ENCODE measurements at places on chromosomes 16 and 17.
A peak's percentile ranks its signal among the peaks of the same experiment; 100 is the strongest.

- no peak for DNase-seq
These were observed 11.7 kb upstream of the CD300LD start for GRCh38 chr17:74603746-74604145.

GRCh38 chr16:85058909-85059308, 31.3 kb downstream of the KIAA0513 start:
- no peak for DNase-seq

DNA sequence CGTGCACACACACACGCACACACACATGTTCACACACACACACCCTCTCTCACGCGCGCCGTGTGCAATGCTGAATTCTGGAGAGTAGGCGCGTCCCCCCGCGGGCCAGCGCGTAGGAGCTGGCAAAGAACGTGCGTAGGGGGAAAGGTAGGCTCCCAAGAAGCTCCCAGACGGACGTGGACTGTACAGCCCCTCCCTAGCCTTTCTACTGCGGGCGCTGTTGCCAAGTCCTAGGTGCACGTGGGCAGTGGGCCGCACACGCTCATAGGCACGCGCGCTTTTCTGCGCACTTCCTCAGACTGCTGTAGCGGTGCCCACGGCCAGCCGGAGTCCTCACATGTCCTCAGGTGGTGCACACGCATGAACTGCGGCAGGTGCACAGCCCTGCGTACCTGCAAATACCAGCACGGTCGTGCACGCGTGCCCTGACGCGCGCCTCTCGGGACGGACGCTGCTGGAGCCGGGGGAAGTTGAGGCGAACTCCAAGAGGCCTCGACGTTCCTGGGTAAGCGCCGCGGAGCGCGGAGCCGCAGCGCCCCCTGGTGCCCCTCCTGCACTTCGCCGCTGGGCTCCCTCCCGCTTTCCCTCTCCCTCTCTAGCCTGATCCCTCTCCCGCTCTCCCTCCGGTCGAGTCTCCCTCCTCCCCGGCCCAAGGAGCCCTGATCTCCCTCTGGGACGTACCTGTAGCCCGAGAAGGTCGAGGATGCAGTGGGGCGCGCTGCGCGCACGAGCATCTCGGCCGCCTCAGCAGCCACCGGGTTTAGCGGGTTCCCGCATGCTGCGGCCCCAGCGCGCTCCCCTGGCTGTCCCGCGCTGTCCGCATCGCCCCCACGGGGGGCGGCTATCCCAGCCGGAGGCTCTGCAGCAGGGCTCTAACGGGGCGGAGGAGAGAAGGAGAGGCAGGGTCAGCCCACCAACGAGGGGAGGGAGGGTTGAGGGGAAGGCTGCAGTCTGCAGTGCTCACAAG, 749 bp downstream of the GRIN2A start:
- no peak for DNase-seq

DNA sequence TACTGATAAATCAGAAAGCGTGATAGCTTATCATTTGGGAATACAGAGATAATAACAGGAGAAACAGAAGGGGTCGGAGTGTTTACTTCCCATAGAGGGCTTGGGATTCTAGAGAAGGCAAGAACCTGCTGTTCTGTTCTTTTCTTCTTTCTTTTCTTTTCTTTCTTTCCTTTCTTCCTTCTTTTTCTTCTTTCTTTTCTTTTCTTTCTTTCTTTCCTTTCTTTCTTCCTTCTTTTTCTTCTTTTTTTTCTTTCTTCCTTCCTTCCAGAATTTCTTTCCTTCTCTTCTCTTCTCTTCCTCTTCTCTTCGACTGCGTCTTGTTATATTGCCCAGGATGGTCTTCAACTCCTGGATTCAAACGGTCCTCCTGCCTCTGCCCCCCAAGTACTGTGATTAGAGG, 18.3 kb downstream of the CNEP1R1 start:
- no peak for DNase-seq

DNA sequence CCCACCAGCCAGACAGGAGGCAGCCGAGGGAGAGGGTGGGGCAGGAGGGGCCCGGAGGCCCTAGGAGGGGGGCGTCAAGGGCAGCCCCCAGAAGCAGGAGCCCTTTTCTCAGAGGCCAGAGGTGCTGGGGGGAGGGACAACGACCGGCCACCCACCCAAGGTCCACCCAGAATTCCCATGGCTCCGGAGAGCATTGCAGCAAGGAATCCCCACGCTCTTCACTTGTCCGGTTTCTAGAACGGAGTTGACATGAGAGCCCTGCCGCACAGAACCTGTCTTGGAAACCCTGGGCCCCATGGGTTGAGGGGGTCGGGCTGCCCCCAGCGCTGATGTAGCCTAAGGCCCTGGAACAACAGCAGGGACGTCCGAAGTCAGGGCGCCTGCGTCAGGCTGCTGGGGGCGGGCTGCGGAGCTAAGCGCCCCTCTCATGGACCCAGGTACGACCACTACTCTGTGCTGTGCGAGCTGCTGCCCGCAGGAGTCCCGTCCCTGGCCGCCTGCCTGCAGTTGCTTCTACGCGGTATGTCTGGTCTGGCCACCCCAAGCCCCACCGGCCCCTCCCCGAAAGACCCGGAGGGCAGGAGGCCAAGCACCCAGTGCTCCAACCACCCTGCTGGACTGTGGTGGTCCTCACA, 11.2 kb downstream of the CYBC1 start:
- no peak for DNase-seq

DNA sequence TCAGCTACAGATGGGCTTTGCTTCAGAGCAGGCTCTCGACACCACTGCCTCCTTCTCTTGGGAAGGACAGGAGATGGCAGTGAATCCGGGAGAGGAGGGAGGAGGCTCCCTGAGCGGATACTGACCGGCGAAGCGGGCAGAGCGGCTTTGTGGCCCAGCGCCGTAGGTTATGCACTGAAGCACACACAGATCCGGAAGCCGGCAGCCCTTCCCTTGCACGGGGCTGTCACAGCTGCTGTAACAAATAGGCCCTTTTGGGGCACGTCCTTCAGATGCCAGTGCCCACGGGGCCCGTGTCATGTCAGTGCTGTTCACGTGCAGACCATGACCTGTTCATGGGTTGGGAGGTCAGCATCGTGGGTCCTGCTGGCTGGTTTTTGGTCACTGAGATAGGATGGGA, 144.7 kb upstream of the CHMP6 start:
- no peak for DNase-seq

DNA sequence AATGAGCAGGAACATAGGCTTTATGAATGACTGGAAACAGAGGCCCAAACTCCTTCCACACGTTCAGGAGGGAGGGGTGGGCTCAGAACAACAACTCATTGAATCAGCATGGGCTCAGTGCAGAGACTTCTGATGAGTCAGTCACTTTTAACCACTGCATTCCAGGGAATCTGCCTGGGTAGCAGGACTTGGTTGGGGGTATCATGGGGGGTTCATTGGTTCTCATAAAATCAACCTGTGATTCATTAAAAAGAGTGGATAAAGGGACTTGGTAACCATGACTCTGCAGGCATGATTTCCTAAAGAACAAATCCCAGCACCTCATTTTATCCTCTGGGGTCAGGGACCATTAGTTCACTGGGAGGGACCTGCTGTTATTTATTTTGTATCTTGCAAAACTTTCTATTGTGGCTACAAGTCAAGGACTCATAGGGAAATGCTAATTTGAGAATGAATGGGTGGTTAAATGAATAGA, 13.8 kb downstream of the ITGB3 start:
- DNase-seq: no peak

DNA sequence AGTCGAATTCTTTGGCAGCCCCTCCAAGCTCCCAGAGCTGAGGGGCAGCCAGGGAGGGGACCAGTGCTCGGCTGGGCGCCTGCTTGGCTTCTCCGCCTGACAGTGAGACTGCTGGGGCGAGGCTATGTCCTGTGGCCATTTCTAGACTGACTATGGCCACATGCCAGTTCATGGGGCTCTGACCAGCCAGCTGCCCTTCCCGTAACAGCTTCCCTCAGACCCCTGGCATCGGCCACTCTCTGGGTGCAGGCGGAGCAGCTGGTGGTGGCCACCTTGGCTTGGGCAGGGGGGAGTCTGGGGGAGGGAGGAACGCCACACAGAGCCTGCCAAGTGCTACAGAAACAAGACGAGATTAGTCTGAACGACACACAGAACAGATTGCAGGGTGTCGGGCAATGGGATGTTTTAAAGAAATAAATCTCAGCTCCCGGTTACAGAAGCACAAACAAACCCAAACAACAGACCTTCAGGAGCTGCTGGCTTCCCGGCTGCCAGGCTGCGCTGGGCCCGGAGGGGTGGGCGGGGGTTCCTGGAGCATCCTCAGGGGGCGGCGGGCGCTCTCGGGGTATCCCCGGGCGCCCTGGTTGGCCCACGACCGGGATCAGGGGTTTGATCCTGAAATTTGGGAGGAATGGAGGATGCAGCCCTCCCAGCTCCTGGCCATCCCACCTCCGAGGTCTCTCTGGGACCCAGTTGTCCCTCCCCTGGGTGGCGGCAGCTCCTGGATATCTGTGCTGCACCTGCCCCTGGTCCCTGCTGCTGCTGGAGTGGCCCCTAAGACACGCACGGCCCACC, 34.5 kb downstream of the TBC1D16 start:
- DNase-seq: no peak

GRCh38 chr17:27651411-27652345, 20.7 kb downstream of the LGALS9 start:
- peak; percentile 28 for DNase-seq

DNA sequence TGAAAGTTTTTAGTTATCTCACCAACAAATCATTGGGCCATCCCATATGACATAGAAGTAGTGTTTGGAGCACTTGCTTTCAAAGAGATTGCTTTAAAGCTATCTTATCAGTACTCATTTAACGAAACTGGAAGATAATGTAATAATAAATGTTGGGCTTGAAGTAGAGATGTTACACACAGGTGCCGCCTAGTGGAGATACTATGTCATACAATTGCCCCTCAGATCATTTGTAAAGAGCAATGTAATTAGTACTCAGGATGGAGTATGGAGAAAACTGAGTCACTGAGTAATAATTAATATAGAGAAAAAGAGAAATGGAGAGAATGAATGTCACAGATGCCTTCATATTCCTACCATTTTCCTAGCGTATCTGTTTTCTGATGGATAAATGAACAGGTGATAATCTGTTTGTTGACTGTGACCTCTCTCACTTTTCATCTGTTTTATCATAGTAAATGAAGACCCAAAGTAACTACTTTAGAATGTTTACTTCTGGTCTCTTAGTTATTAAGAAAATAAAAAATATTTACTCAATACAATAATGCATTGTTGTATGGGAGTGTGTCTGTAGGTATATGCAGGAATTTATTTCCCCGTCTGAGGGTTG, 80.4 kb downstream of the EFCAB5 start:
- peak; percentile 50 for DNase-seq

DNA sequence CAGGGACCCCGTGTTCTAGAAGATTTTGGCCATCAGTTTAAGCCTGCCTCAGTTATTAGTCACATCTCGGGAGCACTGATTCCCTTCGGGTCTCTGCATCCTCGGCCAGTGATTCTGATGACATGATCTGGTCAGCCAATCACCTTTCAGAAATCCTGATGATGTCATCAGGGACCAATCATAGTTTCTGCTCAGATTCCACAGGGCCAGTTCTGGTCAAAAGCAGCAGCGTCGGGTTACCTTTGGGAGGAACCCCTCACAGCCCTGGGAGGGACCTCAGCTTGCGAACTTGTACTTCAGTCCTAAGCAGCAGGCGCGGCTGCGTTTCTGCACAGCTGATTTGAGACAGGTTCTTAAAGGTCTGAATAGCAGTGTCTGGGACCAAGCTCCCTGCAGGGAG, 13.9 kb downstream of the KDM8 start:
- no peak for DNase-seq

- DNase-seq: no peak
These were observed 446.1 kb downstream of the HS3ST3B1 start for GRCh38 chr17:14746822-14747602.

- peak; percentile 53 for DNase-seq
These were observed 28.0 kb upstream of the SNN start for GRCh38 chr16:11639925-11640899.

GRCh38 chr16:88523309-88524161, 46.7 kb upstream of the ZC3H18 start:
- no peak for DNase-seq

- peak; percentile 44 for DNase-seq
These were observed 26.4 kb downstream of the TMEM235 start for GRCh38 chr17:78257810-78258322.

GRCh38 chr17:45848868-45849535, 4.3 kb downstream of the SPPL2C start:
- no peak for DNase-seq

- no peak for DNase-seq
These were observed 6.1 kb upstream of the KRT31 start for GRCh38 chr17:41403404-41404023.

DNA sequence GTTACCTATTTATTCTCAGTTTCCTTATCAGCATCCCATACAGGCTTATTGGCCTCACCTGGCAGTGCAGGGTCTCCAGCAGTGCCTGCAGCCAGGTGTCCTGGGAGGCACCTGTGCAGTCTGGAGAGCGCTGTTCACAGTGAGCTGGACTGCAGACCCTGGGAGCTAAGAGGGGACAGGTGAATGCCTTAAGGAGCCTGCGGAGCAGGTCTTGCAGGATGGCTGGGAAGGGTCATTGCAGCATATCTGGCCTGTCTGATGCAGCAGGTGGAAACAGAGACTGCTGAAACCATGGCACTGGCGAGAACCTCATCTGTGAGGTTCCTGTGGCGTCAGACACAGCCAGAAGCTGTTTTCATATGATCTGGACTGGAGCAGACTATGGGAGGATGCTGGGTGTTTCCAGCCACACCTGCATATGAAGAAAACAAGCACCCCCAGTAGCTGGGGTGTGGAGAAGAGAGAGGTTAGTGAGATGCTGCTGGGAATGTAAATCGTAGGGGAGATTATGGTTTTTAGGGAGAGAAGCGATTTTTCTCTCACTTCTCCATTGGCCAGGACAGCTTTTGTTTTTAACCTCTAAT, 77.0 kb downstream of the NTN1 start:
- DNase-seq: peak; percentile 91

DNA sequence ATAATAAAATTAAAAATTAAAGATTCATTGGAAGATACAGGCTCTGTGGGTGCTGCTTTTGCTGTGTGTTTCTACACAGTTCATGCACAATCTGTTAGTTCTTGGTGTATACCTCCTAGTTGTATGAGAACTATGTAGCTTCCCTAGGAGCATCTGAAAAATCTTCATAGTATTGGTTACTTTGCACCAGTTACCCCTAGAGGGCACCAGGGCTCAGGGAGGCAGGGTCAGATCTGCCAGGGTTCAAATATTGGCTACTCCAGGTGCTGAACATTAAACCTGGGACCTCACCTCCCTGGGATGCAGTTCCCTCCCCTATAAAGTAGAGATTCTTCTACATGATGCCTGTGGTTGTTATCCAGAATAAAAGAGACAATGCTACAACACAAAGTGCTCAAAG, 583.0 kb upstream of the CDH11 start:
- no peak for DNase-seq

- DNase-seq: no peak
These were observed 54.4 kb downstream of the TAOK1 start for GRCh38 chr17:29444589-29444988.

Data from NCI-H146 (cell line).